ENCODE measurements at places on chromosomes 5 and 9. TPM values are rescaled to one million over a fixed set of nuclear protein-coding genes. Genes with fewer than 3 reads are reported as not detected.

- DNase-seq, result no peak
These were observed 505.3 kb downstream of the CCDC171 start for GRCh38 chr9:16058131-16058549.

DNA sequence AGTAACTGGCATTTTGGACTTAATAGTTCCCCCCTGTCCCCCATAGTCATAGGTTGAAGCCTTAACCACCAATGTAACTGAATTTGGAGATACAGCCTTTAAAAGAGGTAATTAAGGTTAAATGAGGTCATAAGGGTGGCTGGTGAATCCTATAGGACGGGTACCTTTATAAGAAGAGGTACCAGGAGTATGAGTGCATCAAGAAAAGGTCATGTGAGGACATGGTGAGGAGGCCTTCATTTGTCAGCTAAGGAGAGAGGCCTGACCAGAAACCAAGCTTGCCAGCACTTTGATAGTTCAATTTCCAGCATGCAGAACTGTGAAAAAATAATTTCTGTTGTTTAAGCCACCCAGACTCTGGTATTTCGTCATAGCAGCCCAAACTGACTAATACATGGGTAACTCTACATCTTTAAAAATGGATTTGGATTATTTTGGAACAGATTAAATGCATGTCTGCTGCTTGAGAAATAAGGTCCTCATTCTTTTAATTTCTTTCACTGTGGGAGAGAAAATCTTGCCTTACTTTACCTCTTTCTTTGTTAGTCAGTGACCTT lies 9.7 kb downstream of the RASA1 start:
- no peak for DNase-seq

DNA sequence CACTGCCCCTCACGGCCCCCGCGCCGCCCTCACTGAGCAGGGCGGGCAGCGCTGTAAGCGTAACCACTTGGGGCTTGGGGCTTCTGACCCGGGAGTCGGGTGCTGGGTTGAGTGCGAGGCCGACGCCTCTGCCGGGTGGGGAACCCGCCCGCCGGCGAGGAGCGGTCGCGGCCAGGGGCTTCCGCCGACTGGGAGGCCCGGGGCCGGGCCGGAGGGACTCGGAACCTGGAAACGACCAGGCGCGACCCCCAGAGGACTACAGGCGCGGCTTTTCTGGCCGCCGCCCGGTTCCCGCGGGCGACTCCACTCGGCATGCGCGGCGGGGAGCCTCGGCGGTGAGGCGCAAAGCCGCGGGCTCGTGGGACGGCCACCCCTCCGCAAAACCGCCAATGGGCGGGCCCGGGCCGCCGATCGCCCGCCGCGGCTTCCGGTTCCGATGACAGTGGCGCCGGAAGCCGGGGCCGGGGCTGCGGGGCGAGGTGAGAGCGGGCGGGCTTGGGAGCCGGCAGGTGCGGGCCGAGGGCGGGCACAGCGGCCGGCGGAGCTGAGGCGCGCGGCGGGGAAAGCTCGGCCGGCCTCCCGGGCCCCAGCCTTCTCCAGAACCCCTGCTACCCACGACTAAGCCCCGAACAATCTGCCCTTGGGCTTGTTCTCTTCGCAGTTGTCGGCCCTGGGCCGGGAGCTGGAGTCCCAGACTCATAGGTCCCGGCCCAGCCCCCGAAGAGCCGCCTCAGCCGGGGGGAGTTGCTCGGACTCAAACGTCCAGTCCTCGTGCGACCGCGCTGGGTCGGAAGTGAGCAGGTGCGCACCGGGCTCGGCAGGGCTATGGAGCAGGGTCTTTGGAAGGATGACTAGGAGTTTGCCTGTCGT lies at the start of gene RMND5B:
Gene RMND5B (plus strand): TSS at position 439 of the 870 bp plus-strand sequence. CDS start 7,106 bp downstream, outside the sequence.
- peak; percentile 88 for DNase-seq

The TMEM174 gene
- not detected for total RNA-seq

GRCh38 chr9:18060269-18060934 lies 413.6 kb upstream of the ADAMTSL1 start:
- no peak for DNase-seq

GRCh38 chr5:159779481-159779880 lies 136.8 kb upstream of the ADRA1B start:
- DNase-seq, result no peak

The GRM6 gene
- not detected for total RNA-seq

The CDX1 gene
- total RNA-seq, result not detected

DNA sequence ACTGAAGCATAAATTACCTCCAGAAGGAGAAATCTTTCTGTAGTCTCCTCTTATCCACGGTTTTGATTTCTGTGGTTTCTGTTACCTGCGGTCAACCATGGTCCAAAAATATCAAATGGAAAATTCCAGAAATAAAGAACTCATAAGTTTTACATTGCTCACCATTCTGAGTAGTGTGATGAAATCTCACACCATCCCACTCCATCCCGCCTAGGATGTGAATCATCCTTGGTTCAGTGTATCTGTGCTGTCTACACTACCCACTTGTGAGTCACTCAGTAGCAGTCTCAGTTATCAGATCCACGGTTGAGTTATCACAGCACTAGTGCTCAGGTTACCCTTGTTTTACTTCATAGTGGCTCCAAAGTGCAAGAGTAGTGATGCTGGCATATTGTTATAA lies 371.2 kb downstream of the NFIB start:
- DNase-seq, result peak; percentile 25

The SLC6A3 gene
- 0.06 TPM for total RNA-seq

- no peak for DNase-seq
These were observed 127.8 kb upstream of the GLRA1 start for GRCh38 chr5:152052470-152052869.

The GFI1B gene
- 0.12 TPM for total RNA-seq

The DYNC2I2 gene
- 20.3 TPM for total RNA-seq
